Thyroid gland (tissue), 4 donors: ENCODE measurements at places on chromosomes 4 and X. TPM values are rescaled to one million over a fixed set of nuclear protein-coding genes. Genes with fewer than 3 reads are reported as not detected.

- DNase-seq, result no peak
These were observed 152.4 kb upstream of the BMPR1B start for GRCh38 chr4:94605241-94605805.

DNA sequence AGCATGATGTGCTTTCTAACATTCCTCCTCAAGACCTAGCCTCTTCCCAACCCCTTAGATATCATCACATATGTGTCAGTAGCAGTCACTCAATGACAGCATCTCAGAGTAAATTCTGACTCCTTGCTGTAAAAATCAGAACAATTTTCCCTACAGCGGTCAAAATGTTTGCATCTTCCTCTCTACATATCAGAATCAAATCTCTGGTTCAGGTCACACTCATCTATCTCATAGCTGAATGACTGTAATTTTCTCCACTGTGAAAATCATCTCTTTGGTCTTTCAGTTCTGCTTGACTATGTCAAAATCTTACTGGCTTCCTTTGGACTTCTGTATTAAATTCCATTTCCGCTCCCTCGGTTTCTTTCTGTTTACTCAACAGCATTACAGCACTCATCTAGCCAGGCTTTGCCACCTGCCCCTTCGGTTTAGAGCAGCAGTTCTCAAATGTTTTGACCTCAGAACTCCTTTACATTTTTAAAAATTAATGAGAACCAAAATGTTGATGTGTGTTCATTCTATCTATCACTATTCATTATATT, 57.3 kb downstream of the AGA start:
- DNase-seq, result peak; percentile 16

The SMIM10 gene
- 5.2 TPM for total RNA-seq

The IL1RAPL1 gene
- total RNA-seq, result not detected

The NAP1L3 gene
- total RNA-seq, result 3.4 TPM

GRCh38 chr4:112518675-112519074, 2.7 kb upstream of the NEUROG2 start:
- no peak for DNase-seq

- no peak for DNase-seq
These were observed 17.8 kb upstream of the TBC1D19 start for GRCh38 chr4:26566133-26566532.

The MYL5 gene
- 17.5 TPM for total RNA-seq

GRCh38 chrX:1941321-1941720, 326.5 kb downstream of the ASMT start:
- DNase-seq, result no peak

GRCh38 chr4:7581477-7581876, 146.7 kb upstream of the PSAPL1 start:
- peak; percentile 37 for DNase-seq

The FAM9C gene
- 0.11 TPM for total RNA-seq

The SYP gene
- total RNA-seq, result 3.5 TPM

The NUP62CL gene
- 15.2 TPM for total RNA-seq

GRCh38 chrX:41350150-41350975, 16.4 kb downstream of the DDX3X start:
- DNase-seq, result no peak

DNA sequence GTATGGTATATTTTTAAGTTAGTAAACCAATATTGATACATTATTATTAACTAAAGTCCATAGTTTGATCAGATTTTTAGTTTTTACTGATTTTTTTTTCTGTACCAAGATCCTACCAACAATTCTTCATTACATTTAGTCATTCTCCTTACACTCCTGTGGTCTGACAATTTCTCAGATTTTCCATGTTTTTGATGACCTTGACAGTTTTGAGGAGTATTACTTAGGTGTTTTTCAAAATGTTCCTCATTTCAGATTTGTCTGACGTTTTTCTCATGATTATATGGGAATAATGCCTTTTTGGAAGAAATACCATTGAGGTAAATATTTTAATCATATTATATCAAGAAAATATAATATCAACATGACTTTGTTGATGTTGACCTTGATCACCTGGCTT, 423.8 kb downstream of the PPP4R3C start:
- no peak for DNase-seq

DNA sequence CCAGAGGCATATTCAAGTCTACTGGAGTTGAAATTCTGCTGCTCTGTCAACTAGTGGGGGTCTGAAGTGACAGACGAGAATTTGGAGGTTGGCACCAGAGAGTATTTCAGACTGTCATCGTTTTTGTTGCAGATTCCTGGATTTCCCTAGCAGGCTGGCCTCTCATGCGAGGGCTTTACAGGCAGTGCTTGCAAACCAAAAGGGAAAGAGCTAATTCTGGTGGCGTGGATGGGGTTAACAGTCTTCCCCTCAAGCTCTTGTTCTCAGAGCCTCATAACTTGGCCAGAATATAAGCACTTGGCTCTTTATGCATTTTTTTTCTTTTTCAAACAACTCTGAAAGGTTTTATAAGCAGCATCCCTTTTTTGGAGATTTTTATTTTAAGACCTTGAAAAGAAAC, at the start of gene SPARCL1:
TSS of gene SPARCL1 (minus strand) at position 190 of the 400 bp plus-strand sequence. CDS start 29,802 bp downstream, outside the sequence.
- peak; percentile 6 for DNase-seq

DNA sequence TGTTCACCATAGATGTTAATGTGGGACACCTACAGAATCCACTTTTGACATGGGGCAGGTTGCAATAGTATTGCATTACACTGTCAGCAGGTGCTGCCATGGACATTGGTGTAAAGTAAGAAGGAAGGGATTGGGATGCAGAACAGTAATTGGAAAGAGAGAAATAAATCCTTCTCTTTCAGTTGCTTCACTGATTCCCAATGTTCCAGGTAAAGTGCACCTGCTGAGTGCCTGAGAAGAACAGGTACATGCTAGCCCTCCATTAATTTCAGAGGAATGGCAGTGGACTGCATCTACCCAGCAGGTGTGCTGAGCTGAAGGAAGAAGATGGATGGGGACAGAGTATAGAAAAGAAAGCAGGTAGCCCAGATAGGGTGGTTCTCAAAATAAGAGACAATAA, 248.5 kb downstream of the TENM3 start:
- no peak for DNase-seq

DNA sequence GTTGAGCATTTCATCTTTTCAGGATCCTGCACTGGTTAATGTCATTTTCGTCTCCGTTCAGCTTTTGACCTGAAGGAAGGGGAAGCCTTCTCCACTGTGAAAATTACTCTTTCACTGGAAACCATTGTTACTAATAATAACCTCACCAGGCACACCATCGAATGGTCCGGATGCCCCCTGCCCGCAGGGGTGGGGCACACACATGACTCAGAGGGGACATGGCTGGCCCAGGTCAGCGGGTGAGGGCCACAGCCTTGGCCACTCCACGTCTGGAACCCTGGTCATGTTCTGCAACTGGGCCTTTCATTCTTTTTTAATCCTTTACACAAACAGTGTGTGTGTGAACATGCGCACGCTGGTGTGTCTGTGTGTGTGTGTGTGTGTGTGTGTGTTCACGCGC, 191.8 kb downstream of the BCOR start:
- no peak for DNase-seq

GRCh38 chrX:2188330-2188792, 312.4 kb downstream of the DHRSX start:
- DNase-seq, result no peak

DNA sequence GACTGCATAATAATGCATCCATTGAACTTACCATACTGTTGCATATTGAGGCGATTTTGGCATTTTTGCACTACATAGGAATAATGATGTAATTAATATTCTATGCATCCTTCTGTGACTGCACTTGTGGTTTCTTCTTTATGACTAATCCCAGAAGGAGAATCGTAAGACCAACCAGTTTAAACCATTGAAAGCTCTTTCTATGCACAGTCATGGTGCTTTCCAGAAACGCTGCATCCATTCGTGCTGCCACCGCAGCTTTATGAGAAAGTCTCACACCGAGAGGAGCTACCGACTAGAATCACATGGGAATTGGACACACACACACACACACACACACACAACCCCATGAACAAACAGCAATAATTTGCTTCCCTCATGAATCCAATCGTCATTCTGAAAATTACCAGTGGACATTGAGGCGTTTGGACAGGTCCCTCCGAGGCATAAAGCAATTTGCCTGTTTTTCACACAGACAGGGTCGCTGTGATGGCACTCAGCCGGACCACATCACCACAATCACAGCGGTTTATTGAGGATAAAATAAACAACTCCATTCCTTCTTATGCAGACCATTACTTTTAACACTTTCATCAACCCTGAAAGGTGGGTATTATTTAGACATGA, 64.2 kb downstream of the PACRGL start:
- no peak for DNase-seq

DNA sequence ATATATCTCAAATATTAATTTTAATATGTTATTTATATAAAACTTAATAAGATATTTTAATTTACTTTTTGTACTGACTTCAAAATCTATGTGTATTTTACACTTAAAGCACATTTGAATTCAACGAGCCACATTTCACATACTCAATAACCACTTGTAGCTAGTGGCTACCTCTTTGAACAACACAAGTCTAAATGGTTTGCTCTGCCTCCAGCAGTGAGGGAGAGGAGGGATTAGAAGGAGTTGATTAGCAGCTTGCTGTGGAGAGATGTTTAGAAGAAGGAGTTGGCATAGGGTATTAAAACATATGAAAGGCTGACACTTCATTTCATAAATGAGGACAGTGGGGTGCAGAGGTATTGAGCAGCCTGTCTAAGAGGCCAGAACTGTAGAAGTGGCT, 124.0 kb downstream of the ARHGAP24 start:
- DNase-seq, result no peak

The SFRP2 gene
- 15.0 TPM for total RNA-seq

DNA sequence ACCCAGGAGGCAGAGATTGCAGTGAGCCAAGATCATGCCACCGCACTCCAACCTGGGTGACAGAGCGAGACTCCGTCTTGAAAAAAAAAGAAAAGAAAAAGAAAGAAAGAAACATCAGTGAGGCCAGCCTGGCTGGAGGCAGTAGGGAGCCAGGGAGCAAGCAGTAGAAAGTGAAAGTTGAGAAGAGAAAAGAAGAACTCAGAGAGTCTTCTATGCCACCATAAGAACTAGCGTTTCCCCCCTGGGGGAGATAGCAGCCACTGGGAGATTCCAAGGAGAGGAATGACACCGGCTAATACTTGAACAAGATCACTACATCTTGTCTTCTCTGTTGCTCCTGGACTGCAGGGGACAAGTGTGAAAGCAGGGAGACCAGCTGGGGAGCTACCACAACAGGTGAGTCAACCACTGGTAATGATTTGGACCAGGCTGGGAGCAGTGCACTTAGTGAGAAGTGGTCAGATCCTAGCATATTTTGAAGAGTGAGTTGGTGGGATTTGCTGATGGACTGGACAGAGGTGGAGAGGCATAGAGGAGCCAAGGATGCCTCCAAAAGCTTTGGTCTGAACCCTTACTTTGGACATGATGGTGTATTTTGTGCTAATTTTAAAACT, 33.4 kb downstream of the SLC2A9 start:
- no peak for DNase-seq

DNA sequence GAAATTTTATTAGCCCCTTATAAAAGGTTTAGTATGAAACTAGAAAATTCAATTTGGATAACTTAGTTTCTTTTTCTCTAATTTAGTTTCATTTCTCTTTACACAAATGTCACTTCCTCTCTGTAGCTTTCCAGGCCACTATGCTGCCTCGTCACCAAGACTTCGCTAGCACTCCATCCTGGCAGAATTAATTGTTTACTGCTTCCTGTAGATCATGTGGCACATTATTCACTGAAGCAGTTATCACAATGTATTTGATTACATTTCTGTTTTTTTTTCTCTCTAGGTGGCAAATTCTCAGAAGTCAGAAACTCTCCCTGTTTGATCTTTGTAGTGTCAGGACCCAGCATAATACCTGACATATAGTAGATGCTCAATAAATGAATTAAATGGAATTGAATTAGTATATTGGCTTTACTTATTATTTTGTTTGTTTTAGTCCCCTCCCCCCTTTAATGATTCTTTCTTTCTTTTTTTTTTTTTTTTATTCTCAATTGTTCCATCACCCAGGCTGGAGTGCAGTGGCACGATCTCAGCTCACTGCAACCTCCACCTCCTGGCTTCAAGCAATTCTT, 9.3 kb upstream of the SAT1 start:
- no peak for DNase-seq

The VEGFC gene
- 58.7 TPM for total RNA-seq

DNA sequence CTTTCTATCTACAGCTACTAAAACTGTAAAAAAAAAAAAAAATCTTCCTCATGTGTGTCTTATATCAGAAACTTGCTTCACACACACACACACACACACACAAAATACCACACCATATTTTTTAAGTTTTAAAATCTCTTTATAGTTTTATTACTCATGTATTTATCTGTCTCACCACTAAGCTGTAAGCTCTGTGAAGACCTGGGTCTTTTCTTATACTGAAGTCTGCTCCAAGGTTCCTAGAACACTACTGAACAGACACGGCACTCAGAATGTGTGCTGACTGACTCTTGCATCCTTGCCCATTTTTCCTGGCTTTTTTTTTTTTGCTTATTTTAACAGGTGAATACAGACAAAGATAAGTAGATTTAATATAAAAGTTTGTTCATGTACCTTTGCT, 135.6 kb upstream of the CXXC4 start:
- no peak for DNase-seq

The MAMLD1 gene
- total RNA-seq, result 1.3 TPM

DNA sequence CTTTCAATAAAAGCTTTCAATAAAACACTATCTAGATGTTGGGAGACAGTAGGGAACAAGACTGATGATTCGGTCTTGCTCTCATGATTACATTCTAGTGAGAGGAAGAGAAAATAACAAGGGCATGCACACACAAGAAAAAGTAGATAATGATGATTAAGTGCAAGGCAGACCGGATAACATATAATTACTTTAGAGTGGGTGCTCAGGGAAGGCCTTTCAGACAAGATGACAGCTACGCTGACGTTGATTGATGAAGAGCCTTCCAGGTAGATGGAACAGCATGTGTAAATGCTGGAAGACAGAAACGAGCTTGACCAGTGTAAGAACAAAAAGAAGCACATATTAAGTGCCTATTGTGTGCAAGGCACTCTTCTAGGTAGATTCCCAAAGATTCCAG, 43.4 kb downstream of the TXK start:
- DNase-seq, result no peak

DNA sequence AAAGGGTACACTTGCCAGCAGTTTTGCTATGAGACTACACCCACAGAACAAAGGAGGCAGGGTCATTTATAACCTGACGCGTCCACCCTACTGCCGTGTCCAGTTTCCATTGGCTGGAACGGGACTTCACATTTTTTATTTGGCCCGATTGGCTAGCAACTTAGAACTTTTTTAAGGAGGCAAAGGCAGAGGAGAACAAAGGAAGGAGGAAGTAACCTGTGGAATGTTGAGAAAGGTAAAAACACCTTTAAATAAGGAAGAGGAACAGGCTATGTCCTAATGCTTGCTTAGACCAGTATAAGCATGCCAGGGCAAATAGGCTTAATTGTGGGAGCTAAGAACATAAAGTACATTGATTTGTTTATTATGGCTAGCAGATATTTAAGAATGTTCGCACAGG, 18.7 kb downstream of the KDM6A start:
- DNase-seq, result no peak

GRCh38 chr4:33931026-33931425, 2313.3 kb downstream of the ARAP2 start:
- DNase-seq, result no peak

- peak; percentile 53 for DNase-seq
These were observed 15.4 kb downstream of the FAM9C start for GRCh38 chrX:13028871-13029636.

The BCORL1 gene
- total RNA-seq, result 5.6 TPM
